Lung (tissue), 17 donors: ENCODE measurements at places on chromosomes 11 and 22.

DNA sequence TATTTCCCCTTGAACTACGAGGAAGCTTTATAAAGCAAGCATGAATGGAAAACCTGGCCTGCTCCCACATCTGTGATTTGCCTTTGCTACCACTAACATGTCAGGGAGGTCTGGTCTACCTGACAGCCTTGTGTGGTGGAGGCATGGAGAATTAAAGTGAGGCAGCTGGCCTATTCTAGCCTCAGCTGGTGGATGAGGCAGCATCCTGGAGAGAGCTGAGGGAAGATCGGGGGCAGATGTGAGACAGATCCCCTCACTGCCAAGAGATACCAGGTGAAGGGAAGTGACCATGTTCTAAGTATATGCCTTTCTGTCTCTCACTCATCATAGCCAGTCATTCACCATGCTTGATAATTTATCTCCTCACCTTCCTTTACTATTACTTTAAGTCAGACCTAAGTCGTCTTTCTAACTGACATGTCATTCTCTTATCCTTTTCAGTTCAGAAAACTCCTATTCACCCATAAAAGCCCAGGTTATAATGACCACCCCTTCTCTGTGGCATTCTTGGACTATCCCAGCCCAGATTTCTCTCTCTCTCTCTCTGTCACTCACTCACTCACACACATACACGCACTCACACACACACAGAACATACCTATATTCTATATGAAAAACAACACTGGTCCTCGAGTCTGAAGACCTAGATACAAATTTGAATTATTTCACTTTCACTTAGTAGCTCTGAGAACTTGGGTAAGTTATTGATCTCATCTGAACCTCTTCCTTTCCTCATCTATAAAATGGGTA is 90.7 kb downstream of the CSNK2A3 start:
- DNase-seq, result no peak

- DNase-seq, result no peak
Observed at GRCh38 chr11:111148121-111148520, 97.4 kb upstream of the POU2AF2 start.

DNA sequence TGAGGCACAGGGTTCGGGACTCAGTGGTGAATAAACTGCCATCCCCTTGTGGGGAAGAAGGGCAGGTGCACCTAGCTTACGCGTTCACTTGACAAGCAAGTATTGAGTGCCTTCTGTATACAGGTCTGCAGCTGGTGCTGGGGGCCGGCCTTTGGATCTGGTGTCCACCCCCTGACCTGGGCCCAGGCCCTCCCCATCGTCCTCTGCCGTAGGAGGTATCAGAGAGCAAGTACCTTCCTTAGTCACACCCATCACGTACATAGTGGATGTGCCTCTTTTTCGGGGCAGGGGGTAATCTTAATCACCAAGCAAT is 53.3 kb downstream of the SMIM38 start:
- DNase-seq, result no peak

- DNase-seq, result no peak
Observed at GRCh38 chr22:41009222-41009948, 58.2 kb downstream of the RBX1 start.

DNA sequence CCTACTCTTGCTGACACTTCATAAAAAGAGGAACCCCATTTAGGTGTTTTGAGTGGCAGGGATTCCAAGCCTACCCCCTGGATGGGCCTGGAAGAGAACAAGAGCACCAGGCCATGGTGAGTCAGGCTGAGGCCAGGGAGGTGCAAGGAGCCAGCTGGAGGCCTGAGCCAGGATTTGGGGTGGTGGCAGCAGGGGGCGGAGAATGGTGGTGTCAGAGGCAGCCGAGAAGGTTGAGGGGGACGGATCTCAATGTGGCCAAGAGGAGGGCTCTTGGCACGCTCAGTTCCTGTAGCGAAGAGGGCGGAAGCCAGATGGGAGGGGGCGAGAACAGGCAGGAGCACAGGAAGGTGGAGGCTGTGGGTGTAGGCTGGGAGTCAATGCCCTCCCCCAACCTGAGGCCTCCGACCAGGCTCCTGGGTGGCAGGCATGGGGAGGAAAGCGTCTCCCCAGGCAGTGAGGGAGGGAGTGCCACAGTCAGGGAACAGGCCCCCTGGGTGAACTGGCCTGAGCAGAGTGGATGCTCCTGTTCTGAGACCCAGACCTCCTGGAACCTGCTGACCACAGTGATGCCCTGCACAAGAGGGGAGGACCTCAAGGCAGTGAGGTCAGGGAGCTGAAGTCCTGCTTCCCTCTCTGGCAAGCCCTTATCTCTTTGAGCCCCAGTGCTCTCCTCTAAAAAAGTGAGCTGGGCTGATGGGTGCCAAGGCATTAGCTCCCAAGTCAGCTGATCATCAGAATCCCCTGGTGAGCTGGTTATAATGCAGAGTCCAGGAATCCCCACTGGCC is 13.9 kb downstream of the RTN4RL2 start:
- peak; percentile 80 for DNase-seq

DNA sequence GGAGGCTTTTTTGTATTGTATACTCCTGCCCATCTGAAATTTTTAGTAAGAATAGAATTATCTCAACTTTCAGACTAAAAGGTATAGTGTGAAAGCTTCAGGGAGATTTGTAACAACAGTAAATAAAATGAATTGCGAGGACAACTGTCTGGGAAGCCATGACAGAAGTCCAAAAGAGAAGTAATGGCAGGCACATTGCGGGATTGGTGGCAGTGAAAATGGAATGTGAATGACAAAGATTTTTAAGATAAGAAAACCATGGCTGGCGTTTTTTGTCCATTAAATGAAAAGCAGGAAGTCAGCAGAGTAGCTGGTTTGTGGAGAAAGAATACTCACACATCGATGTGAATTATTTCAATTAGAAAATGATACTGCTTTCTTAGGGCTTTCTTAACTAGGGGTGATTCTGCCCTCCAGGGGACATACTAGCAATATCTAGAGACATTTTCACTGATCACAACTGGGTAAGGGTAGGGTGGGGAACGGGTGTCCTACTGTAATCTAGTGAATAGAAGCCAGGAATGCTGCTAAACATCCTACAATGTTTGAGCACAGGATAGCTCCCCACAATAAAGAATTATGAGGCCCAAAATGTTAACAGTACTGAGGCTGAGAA is 1.6 kb downstream of the NPAT start:
- DNase-seq, result peak; percentile 34

DNA sequence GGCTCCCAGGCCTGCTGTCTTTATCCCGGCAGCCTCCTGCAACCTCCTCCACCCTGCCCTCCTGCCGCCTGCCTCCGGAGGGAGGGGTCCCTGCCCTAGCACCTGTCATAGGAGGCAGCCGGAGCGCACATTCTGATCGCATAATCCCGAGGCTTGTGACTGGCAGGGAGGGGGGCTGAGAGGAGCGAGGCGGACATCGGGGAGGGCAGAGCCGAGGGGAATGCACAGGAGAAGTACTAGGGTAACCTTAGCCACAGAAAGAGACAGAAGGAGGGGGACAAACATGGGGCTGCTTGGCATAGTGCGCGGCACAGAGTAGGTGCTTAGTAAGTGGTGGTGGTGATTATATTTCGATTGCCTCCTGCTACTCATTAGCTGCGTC is 9.2 kb upstream of the ALX4 start:
- no peak for DNase-seq

DNA sequence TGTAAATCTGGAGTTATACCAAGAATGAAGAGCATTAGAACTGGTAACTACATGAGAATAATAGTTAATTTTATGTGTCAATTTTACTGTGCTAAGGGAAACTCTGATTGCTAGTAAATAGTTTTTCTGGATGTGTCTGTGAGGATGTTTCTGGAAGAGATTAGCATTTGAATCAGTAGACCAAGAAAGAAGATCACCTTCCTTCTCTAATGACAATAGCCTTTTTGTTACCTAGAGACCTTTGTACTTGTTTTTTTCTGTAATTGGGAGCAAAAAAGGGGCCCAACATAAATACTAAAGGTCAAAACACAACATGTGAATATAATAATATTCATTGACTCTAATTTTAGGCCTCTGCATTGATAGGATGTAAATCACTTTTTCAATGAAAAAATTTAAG is 100.6 kb downstream of the DLG2 start:
- DNase-seq, result no peak

DNA sequence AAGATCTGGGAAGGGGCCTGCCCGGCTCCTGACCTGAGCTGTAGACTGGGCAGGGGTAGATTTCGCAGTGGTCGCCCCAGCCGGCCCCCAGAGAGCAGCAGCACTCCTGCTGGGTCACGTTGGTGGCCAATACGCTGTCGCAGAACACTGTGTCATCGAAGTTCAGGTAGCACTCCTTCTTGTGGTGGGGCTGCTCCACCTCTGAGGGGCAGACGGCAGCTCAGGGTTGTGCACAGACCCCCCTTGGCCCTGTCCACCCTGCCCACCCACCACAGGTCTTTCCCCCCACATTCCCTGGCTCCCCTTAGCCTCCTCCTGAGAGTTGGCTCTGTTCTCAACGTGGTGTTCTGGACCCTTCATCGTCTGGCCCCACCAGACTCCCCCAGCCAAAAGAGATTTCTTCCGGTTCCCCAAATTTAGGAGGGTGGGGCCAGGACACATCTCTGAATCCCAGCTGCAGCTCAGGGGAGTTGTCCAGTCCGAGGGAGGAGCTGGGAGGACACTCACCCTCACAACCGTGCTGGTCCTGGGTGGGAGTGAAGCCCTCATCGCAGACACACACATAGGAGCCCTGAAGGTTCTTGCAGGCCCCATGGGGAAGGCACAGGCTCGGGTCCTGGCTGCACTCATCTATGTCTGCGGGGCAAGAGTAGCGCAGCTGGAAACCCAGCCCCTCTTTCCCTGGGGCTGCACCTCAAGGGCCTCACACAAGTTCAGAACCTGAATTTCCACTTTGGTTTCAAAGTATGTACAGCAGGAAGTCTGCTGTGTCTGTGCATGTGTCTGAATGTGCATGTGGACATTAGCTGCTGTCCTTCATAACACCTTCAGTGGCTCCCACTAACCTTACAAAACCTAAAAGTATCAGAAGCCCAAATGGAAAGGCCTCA is 16.5 kb downstream of the SCYL1 start:
- peak; percentile 53 for DNase-seq

- peak; percentile 55 for DNase-seq
Observed at GRCh38 chr11:77779935-77780334, 40.6 kb downstream of the RSF1 start.

DNA sequence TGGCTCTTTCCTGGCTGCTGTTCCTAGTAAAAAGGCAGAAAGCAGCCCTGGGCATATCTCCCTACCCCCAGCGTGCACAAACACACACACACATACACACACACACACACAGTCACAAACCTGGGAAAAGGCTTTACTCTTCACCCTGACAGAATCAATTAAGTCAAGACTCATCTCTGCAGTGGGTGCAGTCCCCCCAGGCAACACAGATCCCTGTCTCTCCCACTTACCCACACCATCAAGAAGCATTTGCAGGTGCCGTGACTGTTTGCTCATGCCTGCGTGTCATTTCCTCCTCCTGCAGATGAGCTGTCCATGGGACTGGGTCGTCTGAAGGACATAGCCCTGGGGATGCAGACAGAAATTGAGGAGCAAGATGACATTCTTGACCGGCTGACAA is 28.6 kb downstream of the SNAP29 start:
- DNase-seq, result no peak

DNA sequence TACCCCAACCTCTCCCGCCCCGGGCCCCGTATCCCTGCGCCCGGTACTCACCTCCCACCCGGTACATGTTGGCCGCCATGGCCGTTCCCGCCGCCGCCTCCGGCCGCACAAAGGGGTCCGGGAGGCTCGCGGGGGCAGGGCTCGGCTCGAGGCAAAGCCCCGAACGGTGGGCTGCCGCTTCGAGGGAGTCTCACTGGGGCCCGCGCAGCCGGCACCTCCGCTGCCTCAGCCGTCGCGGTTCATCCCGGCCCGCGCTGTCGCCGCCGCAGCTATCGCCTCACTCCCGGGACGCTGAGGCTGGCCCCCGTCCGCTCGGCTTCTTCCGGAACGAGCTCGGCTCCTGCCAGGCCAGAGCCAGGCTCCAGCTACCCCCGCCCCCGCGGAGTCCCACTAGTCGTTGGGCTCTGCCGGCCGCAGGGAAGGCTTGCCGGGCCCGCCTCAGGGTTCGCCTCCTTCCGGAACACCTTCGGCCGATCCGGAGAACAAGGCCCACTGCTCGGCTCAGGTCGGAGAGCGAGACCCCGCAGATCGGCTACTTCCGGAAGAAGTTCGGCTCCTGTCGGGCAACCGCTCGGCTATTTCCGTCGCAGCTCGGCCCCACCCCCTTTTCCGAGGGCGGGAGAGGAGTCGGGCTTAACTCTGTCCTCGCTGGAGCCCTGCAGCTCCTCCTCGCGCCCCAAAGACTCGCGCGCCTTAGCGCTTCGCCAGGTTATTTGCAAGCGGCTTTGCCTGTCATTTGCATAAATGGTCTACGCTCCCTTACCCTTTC is at the start of gene MTA2:
Gene MTA2 (minus strand): TSS at position 494 of the 769 bp plus-strand sequence. CDS start 415 bp downstream, at position 79.
- peak; percentile 99 for DNase-seq

DNA sequence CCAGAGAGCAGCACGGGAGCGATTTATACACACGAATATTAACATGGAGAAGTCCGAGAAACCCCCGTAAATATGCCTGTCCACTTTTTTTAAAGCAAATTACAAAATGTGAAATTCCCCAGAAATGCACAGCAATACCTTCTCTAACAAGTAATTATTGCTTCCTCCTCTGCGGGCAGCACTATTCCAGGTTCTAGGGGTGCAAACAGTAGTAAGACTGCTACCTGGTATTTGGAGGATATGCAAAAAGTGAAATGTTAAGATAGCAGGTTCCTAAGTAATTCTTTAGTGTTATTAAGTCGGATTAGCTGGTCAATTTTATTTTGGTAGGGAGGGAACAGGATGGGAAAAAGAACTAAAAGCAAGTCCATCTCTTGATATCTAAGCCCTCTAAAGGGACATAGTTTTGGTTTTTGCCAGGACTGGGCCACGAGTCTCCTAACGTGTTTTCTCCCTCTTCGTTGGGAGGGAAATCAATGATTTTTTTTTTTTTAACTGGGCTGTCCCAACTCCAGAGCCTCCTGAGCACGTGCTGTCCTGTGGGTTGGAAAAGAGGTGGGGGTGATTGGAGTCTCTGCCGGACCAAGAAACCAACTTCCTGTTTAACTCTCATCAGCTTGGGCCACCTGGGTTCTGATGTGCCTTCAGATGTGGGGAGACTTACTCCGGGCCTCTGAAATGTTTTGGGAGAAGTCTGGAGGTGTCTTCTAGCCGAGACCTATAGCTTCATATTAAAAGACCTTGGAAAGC is 1.7 kb upstream of the XBP1 start:
- no peak for DNase-seq

GRCh38 chr11:71309181-71309580 is 56.8 kb upstream of the SHANK2 start:
- no peak for DNase-seq

- DNase-seq, result no peak
Observed at GRCh38 chr11:109085708-109086373, 336.1 kb upstream of the C11orf87 start.
